Esophagus squamous epithelium (tissue), 5 donors: ENCODE measurements at places on chromosomes 2 and 18. TPM values are rescaled to one million over a fixed set of nuclear protein-coding genes. Genes with fewer than 3 reads are reported as not detected.

DNA sequence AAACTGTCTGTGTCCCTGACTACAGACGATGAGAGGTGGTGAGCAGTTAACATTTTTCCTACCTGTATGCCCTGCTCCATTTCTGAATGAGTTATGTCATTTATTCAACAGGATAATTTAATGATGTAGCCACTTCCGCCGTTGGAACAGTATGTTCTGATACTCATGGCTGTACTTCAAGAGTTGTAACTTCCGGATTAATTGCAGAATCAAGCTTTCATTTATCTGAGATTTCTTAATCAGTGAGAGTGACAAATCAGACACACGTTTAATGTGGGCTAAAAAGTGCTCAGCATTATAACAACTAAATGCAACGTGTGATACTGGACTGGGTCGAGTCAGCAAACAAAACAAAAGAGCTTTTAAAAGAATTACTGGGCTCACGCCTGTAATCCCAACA is 107.7 kb downstream of the KCTD1 start:
- DNase-seq = no peak
- H3K36me3 ChIP-seq = no peaks in the 10 kb centered on the region
- H3K27me3 ChIP-seq = no peaks in the 10 kb centered on the region
- H3K4me3 ChIP-seq = no peak overlapping the region
- H3K4me1 ChIP-seq = peaks cover 25% of the 10 kb centered on the region
- no peak overlapping the region for H3K27ac ChIP-seq

GRCh38 chr2:170420961-170421687 is 243.2 kb downstream of the MYO3B start:
- no peak overlapping the region for H3K27ac ChIP-seq
- DNase-seq = no peak
- no peak overlapping the region for H3K4me3 ChIP-seq
- no peaks in the 10 kb centered on the region for H3K27me3 ChIP-seq
- no peaks in the 10 kb centered on the region for H3K4me1 ChIP-seq

GRCh38 chr18:35517715-35518114 is 20.0 kb upstream of the INO80C start:
- H3K4me3 ChIP-seq = no peak overlapping the region
- H3K27ac ChIP-seq = no peak overlapping the region
- H3K27me3 ChIP-seq = no peaks in the 10 kb centered on the region
- H3K36me3 ChIP-seq = no peaks in the 10 kb centered on the region

GRCh38 chr2:67565761-67566160 is 168.6 kb downstream of the ETAA1 start:
- no peak for DNase-seq
- no peaks in the 10 kb centered on the region for H3K36me3 ChIP-seq
- no peaks in the 10 kb centered on the region for H3K27me3 ChIP-seq
- no peak overlapping the region for H3K27ac ChIP-seq

The AFF3 gene
- 2.7 TPM for total RNA-seq

GRCh38 chr18:5419601-5420000 is 124.1 kb upstream of the ZBTB14 start:
- H3K4me3 ChIP-seq = no peak overlapping the region
- no peak overlapping the region for H3K27ac ChIP-seq
- no peaks in the 10 kb centered on the region for H3K27me3 ChIP-seq
